Activated CD4-positive, alpha-beta T cell treated with anti-CD3 and anti-CD28 coated beads, Interleukin-2, amount 10 ng/mL, durations not matched to agents 7 days and 5 days (primary cell): ENCODE measurements at places on chromosomes 11 and 22. TPM values are rescaled to one million over a fixed set of nuclear protein-coding genes. Genes with fewer than 3 reads are reported as not detected.

DDIAS gene
- 14.8 TPM for total RNA-seq

MYO7A gene
- total RNA-seq: 0.15 TPM

VWCE gene
- 1.7 TPM for total RNA-seq

GRCh38 chr11:47778878-47779483 is 11.8 kb upstream of the FNBP4 start:
- H3K36me3 ChIP-seq: peaks cover 58% of the 10 kb centered on the region
- H3K4me3 ChIP-seq: no peak overlapping the region
- H3K27ac ChIP-seq: no peak overlapping the region
- DNase-seq: no peak

GRCh38 chr22:27620367-27621154 is 181.0 kb downstream of the MN1 start:
- no peak overlapping the region for H3K4me3 ChIP-seq
- H3K27ac ChIP-seq: no peak overlapping the region
- no peaks in the 10 kb centered on the region for H3K36me3 ChIP-seq
- no peak for DNase-seq

GRCh38 chr11:31355131-31355530 is 14.4 kb downstream of the DCDC1 start:
- no peak overlapping the region for H3K4me3 ChIP-seq
- no peak overlapping the region for H3K27ac ChIP-seq
- DNase-seq: no peak
- no peaks in the 10 kb centered on the region for H3K4me1 ChIP-seq

GRCh38 chr11:73318501-73319011 is 10.5 kb downstream of the ARHGEF17 start:
- peaks cover 16% of the 10 kb centered on the region for H3K4me1 ChIP-seq
- no peak overlapping the region for H3K27ac ChIP-seq
- H3K4me3 ChIP-seq: no peak overlapping the region
- no peak for DNase-seq
- no peaks in the 10 kb centered on the region for H3K36me3 ChIP-seq
- H3K27me3 ChIP-seq: peaks cover 8% of the 10 kb centered on the region

DAGLA gene
- total RNA-seq: 0.45 TPM
